ENCODE measurements at places on chromosomes 4 and X.

DNA sequence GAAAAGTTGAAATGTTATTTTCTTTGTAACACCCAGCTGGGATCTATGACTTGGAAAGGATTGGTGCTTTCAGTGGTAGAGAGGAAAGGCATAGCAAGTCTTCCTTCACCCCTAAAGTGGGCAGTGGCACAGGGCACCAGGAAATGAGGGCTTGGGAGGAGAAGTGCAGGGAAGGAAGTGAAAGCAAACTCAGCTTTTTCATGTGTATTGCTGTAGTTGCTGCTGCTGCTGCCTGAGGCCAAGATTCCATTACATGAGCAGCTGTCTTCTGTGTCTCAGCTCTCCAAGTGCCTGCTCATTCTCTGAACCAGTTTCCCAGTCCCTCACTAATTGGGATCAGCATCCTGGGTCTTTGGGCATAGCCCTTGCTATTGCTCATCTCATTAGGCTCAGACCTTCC lies 2.6 kb downstream of the HCCS start:
- no peak for DNase-seq
- no peaks in the 10 kb centered on the region for H3K27me3 ChIP-seq
- no peaks in the 10 kb centered on the region for H3K4me1 ChIP-seq
- H3K4me3 ChIP-seq = no peak overlapping the region

GRCh38 chrX:115393271-115393670 lies 103.8 kb downstream of the LUZP4 start:
- no peaks in the 10 kb centered on the region for H3K27me3 ChIP-seq
- H3K4me3 ChIP-seq = no peak overlapping the region
- DNase-seq = no peak
- H3K4me1 ChIP-seq = no peaks in the 10 kb centered on the region

DNA sequence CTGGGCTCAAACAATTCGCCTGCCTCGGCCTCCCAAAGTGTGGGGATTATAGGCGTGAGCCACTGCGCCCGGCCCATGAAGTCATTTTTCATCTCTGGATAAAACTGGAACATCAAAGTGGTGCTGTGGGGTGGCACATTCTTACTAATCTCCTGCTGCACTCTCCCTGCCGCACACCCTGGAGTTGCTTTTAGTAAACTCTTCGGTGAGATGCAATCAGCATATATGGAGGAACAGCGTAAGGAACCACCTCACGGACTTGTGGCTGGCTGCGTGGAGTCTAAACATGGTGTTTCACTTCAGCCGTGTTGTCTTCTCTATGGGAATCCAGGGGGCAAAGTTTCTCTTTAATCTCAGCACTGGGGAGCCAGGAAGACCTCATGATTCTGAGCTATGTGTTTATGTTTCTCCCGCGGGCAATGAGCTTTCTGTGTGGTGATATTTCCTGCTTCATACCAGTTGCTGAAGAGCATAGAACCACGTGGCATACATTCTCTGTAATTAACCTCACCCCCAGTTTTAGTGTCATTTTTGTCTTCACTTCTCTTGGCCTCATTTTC lies 2.1 kb upstream of the RHOH start:
- H3K4me3 ChIP-seq = no peak overlapping the region
- no peaks in the 10 kb centered on the region for H3K4me1 ChIP-seq
- no peak for DNase-seq

DNA sequence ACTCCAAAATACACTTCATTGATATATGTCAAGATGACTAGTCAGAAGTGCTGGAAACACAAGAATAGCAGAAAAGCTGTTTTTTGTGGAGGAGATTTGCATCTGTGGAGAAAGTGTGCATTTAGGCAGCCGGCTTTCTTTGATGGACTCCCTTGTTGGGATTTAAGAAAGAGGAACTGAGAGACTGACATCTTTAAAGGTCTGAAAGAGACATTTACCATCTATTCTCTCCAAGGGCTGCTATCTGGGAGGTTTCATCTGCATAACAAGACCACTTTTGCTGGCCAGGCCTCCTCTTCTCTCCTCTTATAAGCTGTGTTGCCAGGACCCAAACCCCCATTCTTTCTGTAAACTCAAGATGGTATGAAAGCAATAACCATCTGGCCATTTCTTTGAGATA lies 1065.0 kb downstream of the NLGN4X start:
- H3K4me1 ChIP-seq = no peaks in the 10 kb centered on the region
- H3K27ac ChIP-seq = no peak overlapping the region
- no peak overlapping the region for H3K4me3 ChIP-seq

DNA sequence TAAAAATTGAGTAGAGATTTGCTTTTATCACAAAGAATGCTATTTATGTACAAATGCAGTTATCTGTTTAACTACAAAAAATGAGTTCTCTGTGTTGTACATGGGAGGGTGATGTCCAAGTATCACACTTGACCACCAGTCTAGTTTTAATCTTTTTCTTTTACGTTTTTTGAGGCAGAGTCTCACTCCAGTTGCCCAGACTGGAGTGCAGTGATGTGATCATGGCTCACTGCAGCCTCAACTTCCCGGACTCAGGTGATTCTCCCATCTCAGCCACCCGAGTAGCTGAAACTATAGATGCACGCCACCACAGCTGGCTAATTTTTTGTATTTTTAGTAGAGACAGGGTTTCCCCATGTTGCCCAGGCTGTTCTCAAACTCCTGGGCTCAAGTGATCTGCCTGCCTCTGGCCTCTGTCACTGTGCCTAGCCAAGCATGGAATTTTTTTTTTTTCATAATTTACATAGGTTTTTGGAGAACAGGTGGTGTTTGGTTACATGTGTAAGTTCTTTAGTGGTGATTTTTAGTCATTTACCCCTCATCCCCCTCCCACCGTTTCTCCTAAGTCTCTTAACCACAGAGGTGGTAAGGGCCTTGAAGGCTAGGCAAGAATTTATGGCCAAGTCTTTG lies 47.9 kb upstream of the RPA4 start:
- H3K4me1 ChIP-seq = no peaks in the 10 kb centered on the region
- no peaks in the 10 kb centered on the region for H3K36me3 ChIP-seq
- H3K27ac ChIP-seq = no peak overlapping the region
- H3K27me3 ChIP-seq = no peaks in the 10 kb centered on the region

DNA sequence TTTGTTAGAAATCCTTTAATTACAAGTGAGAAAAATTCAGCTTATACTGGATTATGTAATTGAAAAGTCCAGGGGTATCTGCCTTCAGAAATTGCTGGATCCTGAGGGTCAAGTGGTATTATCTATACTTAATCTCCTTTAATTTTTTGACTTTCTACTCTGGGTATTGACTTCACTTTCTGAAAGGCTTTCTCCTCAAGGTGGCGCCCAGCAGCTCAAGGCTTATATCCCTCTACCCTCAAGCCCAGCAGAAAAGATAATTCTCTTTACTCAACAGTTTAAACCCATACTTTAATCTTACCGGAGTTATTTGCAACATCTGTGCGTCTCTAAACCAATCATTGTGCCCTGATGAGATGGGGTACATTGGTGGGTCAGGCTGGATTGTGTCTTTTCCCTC lies 129.5 kb downstream of the LARP7 start:
- H3K27ac ChIP-seq = no peak overlapping the region
- H3K4me3 ChIP-seq = no peak overlapping the region
- no peak for DNase-seq
- H3K27me3 ChIP-seq = no peaks in the 10 kb centered on the region
- no peaks in the 10 kb centered on the region for H3K4me1 ChIP-seq

DNA sequence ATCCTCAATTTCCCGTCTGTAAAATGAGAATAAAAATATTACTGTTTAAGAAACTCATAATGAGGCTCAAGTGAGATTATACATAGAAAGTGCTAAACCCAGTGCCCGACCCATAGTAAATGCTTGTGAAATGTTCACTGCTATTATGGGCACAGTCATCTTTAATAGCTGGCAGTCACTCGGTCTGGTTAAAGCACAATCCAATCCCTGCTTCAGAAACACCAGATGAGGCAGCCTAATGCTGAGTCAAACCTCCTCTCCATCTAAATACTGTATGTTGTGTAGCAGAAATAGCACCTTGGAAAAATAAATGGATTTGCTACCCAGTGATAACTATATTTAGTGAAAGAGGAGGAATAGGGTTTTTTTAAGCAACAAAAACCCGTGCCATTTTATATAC lies 14.5 kb downstream of the EVC2 start:
- DNase-seq = no peak
- no peak overlapping the region for H3K27ac ChIP-seq
- peaks cover 88% of the 10 kb centered on the region for H3K36me3 ChIP-seq
- H3K27me3 ChIP-seq = no peaks in the 10 kb centered on the region
